ENCODE measurements at places on chromosomes 1 and 21.

DNA sequence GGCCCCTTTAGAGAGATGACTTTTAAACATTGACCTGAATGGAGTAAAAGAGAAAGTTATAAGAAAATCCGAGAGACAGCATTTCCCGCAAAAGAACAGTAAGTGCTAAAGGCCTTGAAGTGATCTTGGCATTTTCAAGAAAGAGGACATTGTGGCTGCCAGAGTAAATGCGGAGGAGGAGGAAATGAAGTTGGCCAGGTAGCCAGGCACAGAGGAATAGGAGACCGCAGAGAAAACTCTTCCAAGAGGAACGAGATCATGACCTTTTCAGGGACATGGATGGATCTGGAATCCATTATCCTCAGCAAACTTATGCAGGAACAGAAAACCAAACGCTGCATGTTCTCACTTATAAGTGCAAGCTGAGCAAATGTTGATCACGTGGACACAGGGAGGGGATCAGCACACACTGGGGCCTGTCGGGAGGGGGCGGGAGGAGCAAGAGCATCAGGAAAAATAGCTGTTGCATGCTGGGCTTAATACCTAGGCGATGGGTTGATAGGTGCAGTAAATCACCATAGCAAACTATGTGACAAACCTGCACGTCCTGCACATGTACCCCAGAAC is 49.7 kb downstream of the EEIG2 start:
- DNase-seq = no peak

DNA sequence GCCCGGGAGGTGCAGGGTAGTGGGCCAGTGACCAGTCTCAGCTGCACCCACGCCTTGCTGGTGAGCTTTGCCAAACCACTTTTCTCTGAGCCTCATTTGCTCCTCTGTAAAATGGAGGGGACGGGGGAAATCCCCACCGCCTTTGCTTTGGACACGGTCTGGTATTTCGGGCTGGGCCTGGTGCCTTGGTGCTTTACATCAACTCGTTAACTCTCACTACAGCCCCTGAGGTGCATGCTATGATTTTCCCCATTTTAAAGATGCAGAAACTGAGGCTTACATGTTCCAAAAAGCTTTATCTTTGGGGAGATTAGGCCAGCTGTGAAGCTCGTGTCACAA is 116.1 kb upstream of the RUNX3 start:
- no peak for DNase-seq

GRCh38 chr1:231557898-231558707 is 29.6 kb downstream of the TSNAX start:
- no peak for DNase-seq

- DNase-seq = no peak
Observed at GRCh38 chr1:101452825-101453224, 216.0 kb downstream of the S1PR1 start.

- DNase-seq = peak; percentile 52
Observed at GRCh38 chr1:39877980-39878956, 5.0 kb downstream of the TRIT1 start.

- DNase-seq = no peak
Observed at GRCh38 chr1:33331444-33332356, 10.8 kb upstream of the A3GALT2 start.

DNA sequence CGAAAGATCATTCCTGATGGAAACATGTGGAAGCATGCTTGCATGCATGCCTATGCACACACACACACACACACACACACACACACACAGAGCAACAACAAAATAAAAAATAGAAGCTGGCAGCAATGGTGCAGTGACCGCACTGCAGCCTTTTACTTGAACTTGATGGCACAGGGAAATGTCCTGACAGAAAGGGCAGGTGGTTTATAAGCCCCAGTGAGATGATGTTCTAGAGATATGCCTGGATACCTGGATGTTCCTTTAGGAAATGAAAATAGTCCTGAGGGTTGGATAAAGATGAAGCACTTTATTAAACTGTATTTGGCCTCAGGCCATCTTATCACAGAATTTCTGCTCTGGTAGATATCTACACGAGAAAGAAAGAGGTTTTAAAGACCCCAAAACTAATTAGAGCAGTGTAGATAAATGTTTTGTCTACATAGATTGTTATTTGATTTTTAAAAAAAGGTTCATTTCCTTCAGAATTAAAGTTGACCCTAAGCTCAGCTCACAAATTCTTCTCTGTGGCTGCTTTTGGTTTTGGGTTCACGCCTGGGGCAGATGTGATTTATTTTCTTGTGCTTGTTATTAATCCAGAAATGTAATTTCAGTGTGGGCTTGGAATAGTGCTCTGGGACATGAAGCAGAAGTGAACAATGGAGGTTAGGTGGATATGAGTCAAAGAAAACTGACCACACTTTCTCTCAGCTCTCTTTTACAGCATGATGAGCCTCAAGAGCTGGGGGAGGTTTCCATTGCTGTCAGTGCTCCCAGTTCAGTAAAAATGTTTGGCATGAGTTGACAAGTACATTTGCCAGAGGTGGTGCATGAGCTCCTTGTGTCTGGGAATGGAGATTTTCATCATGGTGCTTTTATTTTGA is 22.9 kb downstream of the ADAM30 start:
- DNase-seq = no peak

DNA sequence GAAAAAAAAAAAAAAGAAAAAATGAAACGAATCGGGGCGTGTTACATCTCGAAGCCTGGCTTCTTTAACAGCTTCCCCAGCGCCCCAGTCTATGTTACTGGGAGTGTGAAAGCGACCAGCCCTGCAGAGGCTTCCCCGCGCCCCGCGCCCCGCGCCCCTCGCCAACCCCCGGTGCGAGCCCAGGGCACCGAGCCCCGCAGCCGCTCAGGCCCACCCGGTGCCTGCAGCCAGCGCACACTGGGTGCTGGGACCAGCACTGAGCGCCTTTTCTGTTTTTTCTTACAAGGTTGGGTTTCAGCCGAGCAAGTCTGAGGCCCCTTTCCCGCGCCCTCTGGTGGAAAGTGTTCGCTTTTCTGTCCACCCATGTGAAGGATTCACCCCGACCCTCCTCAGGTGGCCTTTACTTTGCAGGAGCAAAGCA is 42.1 kb upstream of the ZNF496 start:
- DNase-seq = no peak

- no peak for DNase-seq
Observed at GRCh38 chr1:116496380-116496779, 74.4 kb downstream of the CD58 start.

DNA sequence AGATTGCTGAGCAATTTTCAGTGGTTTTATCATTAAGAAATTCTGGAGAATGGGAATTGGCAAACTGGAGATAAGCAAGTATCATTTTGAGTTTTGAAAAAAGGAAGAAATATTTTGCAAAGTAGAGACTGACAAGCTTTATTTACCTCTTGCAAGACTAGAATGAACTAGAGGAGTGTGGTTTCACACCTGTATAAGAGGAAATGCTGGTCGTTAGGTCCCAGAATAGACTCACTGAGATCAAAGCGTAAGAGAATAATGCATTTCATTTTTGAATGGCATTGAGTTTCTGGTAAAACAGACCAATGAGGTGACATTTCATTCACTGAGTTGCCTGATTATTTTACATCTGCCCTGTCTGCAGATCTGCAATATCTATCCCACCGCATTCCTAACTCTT is 308.1 kb downstream of the ADGRL2 start:
- no peak for DNase-seq

- no peak for DNase-seq
Observed at GRCh38 chr1:206941766-206942418, 4.4 kb downstream of the PIGR start.

DNA sequence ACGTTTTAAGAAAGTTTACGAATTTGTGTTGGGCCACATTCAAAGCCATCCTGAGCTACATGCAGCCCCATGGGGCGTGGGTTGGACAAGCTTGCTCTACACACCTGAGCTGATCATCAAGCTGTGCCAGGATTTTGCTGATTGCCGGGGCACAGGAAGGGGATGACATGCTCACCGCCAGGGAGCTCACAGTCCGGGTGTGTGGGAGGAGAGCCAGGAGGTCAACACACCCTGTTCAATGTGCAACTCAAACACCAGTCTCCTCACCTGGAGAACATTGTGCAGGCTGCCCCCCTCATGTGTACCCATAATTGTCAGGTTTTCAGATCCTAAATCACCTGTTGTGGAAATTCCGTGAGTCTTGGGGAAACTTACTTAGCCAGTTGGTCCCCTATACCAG is 969 bp downstream of the CYP4A11 start:
- DNase-seq = no peak

- DNase-seq = no peak
Observed at GRCh38 chr1:30185809-30186208, 537.6 kb downstream of the MATN1 start.

DNA sequence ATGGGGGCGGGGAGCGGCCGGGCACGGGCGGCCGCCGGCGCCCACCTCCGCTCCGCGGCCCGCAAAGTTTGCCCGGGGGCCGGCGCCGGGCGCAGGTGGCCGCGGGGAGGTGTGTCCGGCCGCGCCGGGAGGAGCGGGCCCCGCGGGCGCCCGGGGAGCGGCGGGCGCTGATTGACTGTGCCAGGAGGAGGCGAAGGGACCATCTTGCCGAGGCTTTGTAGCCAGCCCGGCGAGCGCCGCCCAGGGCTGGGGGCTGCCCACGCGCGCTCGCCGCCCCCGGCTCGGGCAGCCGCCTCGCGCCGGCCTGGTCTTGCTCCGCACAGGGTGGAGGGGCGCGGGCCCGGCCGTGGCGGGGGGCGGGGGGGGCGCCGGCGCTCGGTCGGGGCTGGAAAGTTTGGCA is 432 bp downstream of the EPHB2 start:
- no peak for DNase-seq

GRCh38 chr1:53690411-53690810 is 48.6 kb downstream of the GLIS1 start:
- no peak for DNase-seq

- no peak for DNase-seq
Observed at GRCh38 chr1:188761226-188761625, 1716.4 kb downstream of the BRINP3 start.

DNA sequence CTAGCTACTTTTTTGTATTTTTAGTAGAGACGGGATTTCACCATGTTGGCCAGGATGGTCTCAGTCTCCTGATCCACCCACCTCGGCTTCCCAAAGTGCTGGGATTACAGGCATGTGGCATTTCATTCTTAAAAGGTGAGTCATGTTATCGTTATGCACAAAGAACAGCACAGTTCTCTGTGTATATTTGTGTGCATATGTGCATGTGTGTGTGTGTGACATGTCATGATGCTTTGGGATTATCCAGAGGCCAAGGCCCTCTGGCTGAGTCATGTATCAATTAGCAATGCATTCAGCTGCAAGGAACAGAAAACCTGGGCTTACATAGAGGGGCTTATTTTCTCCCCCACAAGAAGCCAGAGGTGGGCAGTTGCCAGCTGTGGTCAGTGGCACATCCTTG is 301.7 kb upstream of the KAZN start:
- DNase-seq = no peak

DNA sequence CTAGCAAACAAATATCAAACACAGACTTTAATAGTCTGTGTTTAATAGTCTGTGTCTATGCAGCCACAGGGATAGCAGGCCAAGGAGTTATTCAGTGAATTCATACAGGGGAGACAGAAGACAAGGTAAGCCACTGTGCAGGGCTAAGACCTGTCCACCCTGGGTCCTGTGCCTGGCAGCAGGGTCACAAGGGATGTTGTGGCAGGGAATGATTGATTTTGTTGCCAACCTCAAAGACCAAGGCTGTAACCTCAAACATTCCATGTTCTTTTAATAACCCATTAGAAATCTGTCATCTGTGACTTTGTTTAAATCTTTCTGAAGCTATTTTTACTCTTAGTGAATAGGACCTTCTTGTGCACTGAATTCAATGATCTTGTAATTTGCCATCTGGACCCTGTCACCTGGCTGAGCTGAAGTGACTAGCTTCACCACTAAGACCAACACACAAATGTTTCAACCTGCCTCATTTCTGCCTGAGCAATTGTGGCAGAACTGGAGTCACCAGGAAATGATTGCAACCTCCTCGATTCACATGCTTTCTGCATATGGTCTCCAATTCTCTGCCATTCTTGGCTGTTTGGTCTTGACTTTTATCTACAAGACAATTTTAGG is 154.2 kb downstream of the ASTN1 start:
- no peak for DNase-seq

- no peak for DNase-seq
Observed at GRCh38 chr1:19780267-19780877, 19.3 kb downstream of the TMCO4 start.

GRCh38 chr1:90346349-90346748 is 351.4 kb downstream of the ZNF326 start:
- DNase-seq = no peak

GRCh38 chr1:48771561-48771960 is 5.1 kb downstream of the BEND5 start:
- DNase-seq = no peak

Measured in COLO829 (cell line).